ACHN (cell line): ENCODE measurements at places on chromosomes 6 and 20.

- no peak for DNase-seq
These were observed 21.4 kb upstream of the CARMIL1 start for GRCh38 chr6:25257686-25258348.

DNA sequence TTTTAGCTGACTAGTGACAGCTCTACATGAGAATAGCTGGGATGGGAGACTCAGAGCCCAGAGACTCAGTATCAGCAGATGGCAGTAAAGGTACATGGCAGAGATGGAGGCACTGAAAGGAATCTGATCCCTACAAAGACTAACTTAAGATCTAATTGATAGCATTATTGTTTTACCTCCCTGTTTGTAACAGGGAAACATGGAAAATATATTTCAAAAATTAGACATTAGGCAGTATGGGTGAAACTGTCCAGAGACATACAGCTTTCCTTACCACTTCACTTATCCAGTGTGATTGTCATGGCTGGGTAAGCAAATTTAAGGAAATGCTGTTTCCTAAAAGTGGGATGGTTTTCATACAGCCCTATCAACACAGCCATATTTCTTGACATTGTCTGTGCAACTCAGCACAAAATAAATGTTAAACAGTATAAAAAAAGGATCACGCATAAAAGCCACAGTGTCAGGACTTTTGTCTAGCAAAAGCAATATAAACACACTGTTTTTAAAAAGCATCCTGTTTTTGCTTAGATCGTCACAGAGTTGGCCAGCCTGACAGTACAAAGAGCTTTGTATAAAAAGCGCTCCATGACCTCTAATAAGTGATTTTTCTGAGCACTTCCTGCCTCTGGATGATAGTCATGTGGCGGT, 376.9 kb downstream of the PHF3 start:
- DNase-seq, result peak; percentile 47

DNA sequence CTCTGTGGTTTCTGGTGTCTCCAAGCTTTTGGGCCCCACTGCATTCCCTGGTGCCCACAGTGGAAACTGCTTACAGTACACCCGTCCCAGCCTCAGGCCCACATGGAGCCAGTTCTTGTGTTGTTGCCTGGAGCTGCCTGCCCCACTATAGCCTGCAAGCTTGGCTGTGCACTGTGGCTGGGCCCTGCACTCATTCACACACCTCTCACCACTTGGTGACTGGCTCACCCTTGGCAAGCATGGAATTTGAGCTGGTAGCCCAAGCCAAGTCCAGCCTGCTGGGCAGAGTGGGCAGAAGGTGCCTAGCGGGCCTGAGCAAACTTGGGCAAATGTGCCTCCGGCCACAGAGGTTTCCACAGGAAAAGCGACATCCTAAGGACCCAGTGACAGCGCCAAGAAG, 472.3 kb downstream of the MMUT start:
- DNase-seq, result no peak

DNA sequence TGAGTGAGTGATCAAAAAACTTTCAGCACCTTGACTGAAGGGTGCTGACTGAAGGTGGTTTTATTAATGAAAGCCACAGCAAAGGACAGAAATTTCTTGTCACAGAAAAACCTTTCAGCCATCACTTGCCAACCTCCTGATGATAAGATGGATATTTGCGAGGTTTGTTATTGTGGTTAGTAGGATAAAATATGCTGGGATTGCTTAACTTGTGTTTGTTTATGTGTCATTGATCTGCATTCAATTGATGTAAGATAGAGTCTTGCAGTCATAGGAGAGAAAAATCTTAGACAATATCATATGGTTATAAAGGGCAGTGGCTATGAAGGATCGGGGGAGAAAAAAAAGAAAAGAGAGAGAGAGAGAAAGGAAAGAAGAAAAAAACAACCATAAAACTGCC, 1.2 kb downstream of the TSBP1 start:
- no peak for DNase-seq

DNA sequence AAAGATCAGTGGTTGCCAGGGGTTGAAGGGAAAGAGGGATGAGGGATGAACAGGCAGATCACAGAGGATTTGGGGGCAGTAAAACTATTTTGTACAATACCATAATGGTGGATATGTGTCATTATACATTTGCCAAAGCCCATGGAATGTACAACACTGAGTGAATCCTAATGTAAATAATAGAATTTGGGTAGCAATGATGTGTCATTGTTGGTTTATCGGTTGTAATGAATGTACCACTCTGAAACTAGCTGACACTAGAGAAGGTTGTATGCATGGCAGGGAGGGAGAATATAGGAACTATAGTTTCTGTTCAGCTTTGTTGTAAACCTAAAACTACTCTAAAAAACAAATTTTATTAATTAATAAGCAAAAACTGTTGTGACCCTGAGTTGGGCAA, 17.8 kb upstream of the ASF1A start:
- no peak for DNase-seq

GRCh38 chr6:131955876-131956275, 4.7 kb upstream of the CCN2 start:
- no peak for DNase-seq

DNA sequence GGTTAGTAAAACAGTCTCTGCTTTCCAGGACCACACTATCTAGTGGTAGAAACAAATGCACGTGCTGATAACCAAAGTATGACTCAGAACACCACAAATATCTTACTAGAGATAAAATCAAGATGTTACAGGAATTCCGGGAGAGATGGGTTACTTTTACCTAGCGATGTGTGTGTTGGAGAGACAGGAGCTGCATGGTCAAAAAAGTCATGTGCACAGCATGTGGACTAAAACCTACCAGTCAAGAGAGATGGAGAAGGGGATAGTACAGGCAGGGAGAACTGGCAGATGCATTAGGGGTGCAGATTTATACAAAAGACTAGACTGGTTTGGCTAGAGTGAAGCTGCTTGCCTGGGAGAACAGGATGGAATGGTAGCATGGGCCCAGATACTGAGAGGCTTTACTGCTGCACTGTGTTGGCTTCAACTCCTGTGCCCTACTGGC, 75.3 kb upstream of the MRAP2 start:
- DNase-seq, result no peak

DNA sequence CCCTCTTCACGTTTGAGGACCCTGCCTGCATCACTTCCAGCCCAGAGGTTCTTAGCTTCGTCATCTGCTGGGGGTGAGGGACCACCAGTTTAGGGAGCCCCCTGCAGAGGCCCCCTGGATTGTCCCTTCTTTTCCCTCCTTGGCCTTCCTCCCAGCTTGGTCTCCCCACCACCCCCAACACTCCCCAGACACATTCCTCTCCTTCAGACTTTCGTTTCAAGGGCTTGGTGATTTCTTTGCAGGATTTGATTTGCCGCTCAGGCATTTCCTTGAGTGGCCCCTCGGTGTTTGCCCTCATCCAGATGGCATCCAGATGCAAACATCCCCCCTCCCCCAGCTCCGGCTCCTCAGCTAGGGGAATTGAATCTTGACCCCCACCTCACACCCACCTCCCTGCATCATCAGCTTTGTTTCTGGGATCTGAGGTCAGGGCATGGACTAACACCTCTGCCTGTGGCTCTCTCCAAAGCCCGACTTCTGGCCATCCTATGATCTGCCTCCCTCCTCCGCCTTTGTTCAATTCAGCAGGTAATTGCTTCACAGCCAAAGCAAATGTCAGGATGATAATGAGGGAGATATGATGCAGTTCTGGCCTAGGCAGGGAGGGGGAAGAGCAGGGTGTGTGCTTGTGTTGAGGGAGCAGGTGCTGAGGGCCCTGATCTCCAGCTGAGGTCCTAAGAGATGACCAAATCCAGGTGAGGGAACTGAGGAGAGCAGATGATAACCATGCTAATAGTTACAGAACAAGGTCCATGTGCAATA, 141.5 kb downstream of the VEGFA start:
- no peak for DNase-seq

DNA sequence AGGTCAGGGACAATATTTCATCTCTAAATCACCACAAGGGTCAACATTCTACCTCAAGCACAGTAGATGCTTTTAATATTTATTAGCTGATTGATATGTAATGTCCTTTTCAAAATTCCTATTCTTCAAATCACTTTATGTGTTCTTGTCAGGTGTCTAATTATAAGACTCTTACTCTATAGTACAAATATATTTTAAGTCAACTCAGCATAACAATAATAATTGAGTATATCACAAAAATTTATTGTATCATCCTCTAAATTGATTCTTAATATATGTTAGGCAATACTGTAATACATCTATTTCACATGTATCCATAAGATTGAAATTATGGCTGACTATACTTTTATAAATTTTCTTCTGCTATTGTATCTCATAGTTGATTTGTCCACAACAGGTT, 423.9 kb downstream of the PKHD1 start:
- no peak for DNase-seq

- no peak for DNase-seq
These were observed 19.1 kb downstream of the SLX4IP start for GRCh38 chr20:10454151-10454750.

GRCh38 chr20:63175038-63175895, 40.7 kb downstream of the YTHDF1 start:
- DNase-seq, result no peak

DNA sequence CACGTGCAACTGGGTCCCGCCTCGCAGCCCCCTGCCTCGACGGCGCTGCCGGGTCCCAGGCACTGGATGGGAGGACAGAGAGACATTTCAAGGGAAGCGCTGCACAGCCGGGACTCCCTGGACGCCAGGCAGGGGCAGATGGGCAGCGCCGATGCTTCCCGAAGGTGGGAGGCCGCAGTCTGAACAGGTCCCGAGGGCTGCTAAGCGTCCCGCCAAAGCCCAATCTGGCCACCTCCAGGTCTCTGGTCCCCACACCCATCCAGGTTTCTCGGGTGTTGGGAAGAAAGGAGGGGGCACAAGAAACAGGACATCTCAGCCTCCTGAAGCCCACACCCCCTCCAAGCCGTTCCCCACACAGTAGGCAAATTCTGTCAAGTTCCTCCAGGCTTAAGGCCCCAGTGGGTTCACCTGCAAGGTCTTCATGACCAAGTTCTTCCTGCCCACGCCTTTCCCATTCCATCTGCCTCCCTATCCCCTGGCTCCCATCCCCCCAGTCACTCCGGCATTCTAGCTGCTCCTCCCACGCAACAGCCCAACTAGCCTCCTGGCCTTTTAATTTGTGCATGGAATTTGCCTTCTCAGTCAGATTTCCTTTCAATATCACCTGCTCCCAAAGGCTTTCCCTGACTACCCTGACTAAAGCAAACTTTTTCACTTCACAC, 5.4 kb upstream of the CPXM1 start:
- DNase-seq, result no peak

DNA sequence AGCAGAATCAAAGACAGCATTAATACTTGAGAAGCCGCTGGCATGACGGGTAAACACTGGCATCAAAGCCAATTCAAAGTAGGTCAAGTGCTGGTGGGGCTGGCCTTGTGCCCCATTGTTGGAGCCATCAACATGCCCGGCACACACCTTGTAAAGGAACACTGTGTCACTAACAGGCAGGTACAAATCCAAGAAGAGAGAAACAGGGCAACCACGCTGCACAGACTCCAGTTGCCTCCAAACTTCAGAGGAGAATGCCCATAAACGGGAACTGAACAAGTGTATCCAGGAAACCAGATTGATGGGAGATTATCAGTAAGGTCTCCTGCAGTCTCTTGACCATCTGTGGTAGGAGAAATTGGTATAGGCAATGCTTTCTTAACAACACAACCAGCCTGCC, 127.0 kb upstream of the STXBP5 start:
- no peak for DNase-seq

GRCh38 chr6:169099411-169100202, 154.0 kb downstream of the THBS2 start:
- DNase-seq, result peak; percentile 17

GRCh38 chr20:8095648-8096572, 36.2 kb upstream of the PLCB1 start:
- DNase-seq, result no peak

DNA sequence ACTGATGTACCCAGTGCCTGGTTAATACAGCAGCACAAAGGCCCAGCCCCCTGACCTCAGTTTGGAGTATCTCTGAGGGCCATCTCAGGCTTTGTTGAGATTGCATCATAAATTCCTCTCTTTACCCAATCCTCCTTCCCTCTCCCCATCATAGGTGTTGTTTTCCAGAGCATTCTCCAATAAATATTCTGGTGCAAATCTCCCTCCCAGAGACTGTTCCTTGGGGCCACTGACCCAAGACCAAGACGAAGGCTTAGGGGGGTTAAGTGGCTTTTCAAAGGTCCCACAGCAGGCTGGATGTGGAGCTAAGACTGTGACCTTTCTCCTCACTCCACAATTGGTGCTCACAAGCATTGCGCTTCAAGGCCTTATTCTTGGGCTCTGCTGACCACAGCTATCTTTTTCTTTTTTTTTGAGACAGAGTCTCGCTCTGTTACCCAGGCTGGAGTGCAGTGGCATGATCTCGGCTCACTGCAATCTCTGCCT, 72.4 kb upstream of the ZMYND8 start:
- DNase-seq, result no peak

DNA sequence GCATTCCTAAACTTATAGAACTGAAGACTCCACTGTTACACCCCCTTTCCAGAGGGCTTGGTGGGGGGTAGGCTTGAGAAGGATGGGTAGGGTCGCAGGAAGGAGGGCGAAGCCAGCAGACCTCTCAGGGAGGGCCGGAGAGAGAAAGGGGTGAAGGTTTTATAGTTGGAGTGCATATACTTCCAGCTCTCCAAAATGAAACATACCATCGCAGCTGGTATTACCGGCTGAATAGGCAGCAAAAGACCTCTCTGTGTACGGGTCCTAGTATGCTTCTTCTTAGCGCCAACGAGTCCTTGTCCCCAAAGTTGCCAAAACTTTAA, 1.0 kb upstream of the VGLL2 start:
- DNase-seq, result no peak

GRCh38 chr6:127457456-127458064, 1.6 kb downstream of the KIAA0408 start:
- DNase-seq, result no peak

DNA sequence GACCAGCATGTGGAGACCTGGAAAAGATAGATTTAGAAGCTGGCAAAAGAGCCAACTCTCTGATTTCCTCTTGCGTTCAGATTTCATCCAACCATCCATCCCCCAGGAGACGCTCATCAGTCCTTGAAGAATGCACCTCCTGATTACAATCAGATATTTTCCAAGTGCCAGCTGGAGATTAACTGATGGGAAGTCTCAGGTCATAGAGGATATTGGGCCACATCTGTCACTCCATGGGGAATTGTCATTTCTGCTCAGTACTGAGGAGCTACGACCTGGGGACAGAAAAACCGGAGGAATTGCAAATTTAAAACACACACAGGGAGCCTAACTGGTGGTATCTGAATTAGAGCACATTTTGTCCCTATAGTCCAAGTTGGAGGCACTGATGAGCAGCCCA, 496.2 kb upstream of the SULF2 start:
- no peak for DNase-seq
